ENCODE measurements at places on chromosomes 7 and 10. TPM values are rescaled to one million over a fixed set of nuclear protein-coding genes. Genes with fewer than 3 reads are reported as not detected.

GIMAP8 gene
- not detected for total RNA-seq

MCM10 gene
- 3.4 TPM for total RNA-seq

DLX5 gene
- total RNA-seq: not detected

PLXNA4 gene
- 0.89 TPM for total RNA-seq

PNLIPRP3 gene
- total RNA-seq: not detected

ZNF853 gene
- total RNA-seq: 0.51 TPM

MAP3K8 gene
- total RNA-seq: 3.7 TPM

FKBP6 gene
- not detected for total RNA-seq

DNA sequence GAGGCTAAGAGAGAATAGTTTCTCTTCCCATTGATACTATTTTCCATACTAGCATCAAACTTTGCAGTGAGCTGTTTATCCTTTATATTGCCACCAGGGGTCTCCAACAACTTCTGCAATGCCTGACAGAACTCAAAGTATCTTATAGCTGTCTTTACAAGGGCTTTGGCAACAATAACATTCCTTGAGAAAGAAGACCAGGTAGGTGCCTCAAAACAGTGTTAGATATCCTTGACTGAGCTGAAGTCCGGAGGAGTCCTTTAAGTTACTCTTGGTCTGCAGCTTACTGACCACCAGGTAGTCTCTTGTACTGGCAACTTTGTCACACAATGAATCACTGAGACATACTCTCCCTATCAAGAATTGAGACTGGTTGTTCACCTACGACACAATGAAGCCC lies 30.0 kb upstream of the TES start:
- no peak overlapping the region for H3K27ac ChIP-seq
- peaks cover 24% of the 10 kb centered on the region for H3K4me1 ChIP-seq

DNA sequence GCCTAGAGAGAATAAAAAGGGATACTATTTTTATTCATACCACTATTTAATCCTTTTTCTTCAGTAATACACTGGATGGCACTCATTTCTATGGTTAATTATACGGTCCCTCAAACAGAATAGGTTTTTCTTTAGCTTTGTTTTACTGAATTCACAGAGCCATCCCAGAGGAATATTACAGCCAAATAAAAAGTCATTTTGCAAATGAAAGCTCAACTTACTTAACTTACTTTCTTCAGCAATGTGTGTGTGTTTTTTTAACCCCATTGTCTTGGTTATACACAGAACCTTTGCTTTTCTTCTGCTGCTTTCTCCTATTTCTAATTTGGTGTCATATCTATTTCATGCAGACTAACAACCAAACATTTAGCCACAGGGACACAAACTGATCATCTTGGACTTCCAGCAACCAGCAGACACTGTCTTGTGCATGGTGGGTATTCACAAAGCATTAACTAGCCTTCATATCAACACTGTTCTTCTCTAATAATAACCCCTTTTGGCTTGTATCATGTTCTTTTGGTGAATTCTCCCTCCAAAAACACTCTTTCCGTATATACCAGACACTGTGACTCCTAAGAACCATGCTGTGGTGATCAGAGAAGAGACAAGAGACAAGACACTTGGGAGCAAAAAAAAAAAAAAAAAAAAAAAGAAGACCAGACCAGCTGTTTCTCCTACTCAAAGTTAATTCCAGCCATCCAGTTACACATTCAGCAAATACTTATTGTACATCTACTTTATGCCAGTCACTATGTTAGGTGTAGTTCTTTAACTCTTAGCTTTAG lies 40.4 kb downstream of the PIP4K2A start:
- peak overlapping the region; percentile 28 for H3K27ac ChIP-seq
- no peaks in the 10 kb centered on the region for H3K27me3 ChIP-seq
- DNase-seq: no peak
- H3K4me1 ChIP-seq: peaks cover 23% of the 10 kb centered on the region
- H3K4me3 ChIP-seq: no peak overlapping the region
- no peaks in the 10 kb centered on the region for H3K36me3 ChIP-seq

DNA sequence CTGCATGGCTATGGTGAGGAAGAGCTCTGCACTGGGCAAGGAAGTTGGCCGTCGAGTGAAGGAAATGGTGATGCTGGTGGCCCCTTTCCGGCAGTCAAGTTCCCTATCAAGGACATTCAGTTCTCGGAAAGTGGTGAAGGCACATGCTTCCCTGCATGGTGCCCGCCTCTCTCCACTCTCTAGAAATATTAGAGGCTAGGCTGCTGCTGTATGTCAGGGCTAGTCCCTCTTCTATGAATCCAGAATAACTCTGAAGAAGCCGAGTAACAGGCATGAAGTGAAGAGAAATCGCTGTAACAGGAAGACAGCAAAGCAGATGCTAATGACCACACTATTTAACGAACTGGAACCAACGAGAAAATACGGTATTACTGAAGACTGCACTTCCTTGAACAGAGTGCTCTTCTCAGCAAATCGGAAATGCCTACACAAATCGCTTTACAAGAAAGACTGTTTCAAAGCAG lies 5.4 kb downstream of the IDI1 start:
- DNase-seq: no peak
- no peaks in the 10 kb centered on the region for H3K27me3 ChIP-seq
- H3K4me3 ChIP-seq: no peak overlapping the region
- no peak overlapping the region for H3K27ac ChIP-seq
- H3K4me1 ChIP-seq: peaks cover 3% of the 10 kb centered on the region

GRCh38 chr10:31728698-31729224 lies 199.9 kb downstream of the ARHGAP12 start:
- peaks cover under 1% of the 10 kb centered on the region for H3K4me1 ChIP-seq
- no peak for DNase-seq
- H3K27me3 ChIP-seq: no peaks in the 10 kb centered on the region
- no peaks in the 10 kb centered on the region for H3K36me3 ChIP-seq

DNA sequence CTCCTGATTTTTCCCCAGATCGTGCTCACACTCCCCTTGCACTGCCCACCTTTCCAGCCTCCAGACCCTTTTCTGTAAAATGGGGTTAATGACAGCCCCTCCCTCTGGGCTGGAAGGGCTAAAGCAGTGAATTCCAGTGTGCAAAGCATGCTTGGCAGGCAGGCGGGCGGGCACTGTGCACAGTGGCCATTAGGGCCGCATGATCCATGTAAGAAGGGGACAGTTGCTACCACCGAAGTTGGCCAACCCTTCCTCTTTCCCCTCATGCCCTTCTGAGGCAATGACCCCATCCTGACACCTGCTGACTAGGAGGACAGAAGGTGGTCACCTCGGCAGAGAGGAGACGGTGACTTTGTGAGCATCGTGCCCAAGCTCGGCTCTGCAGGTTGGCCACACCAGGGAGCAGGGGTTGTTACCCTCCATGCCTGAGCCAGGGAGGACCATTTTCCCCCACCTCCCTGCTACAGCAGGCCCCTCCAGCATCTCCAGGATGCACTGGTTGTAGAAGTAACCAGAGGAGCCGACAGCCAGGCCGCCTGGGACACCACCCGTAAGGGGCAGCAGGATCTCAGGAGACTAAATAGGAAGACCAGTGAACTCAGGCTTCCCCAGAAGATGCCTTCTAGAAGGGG lies 166.4 kb downstream of the SLIT1 start:
- H3K4me3 ChIP-seq: no peak overlapping the region
- peaks cover 3% of the 10 kb centered on the region for H3K27me3 ChIP-seq
- no peak for DNase-seq
- H3K27ac ChIP-seq: no peak overlapping the region
- peaks cover 10% of the 10 kb centered on the region for H3K4me1 ChIP-seq

GRCh38 chr7:94183891-94184290 lies 179.7 kb upstream of the BET1 start:
- H3K4me3 ChIP-seq: 0 out of 2 replicates have a peak overlapping the region, but pooled peaks have one; percentile 25
- peak overlapping the region; percentile 97 for H3K27ac ChIP-seq
- H3K27me3 ChIP-seq: no peaks in the 10 kb centered on the region
- no peaks in the 10 kb centered on the region for H3K36me3 ChIP-seq

- no peak for DNase-seq
- no peak overlapping the region for H3K27ac ChIP-seq
- H3K36me3 ChIP-seq: no peaks in the 10 kb centered on the region
Observed at GRCh38 chr7:125154930-125155329, 225.3 kb upstream of the POT1 start.

DNA sequence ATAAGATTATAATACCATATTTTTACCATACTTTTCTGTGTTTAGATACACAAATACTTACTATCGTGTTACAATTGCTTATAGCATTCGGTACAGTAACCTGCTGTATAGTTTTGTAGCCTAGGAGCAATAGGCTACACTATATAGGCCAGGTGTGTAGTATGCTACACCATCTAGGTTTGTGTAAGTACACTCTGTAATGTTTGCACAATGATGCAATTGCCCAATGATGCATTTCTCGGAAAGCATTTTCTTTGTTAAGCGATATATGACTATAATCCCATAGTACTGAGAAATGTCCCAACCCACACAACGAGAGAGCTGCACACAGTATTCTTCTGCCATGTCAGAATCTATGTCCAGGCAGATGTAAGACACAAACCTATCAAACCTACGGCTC lies 160.0 kb downstream of the NEBL start:
- H3K27me3 ChIP-seq: no peaks in the 10 kb centered on the region
- DNase-seq: no peak
- no peak overlapping the region for H3K27ac ChIP-seq
- H3K36me3 ChIP-seq: no peaks in the 10 kb centered on the region
- no peak overlapping the region for H3K4me3 ChIP-seq
- H3K4me1 ChIP-seq: no peaks in the 10 kb centered on the region
